ENCODE measurements at places on chromosomes 11 and 22.

DNA sequence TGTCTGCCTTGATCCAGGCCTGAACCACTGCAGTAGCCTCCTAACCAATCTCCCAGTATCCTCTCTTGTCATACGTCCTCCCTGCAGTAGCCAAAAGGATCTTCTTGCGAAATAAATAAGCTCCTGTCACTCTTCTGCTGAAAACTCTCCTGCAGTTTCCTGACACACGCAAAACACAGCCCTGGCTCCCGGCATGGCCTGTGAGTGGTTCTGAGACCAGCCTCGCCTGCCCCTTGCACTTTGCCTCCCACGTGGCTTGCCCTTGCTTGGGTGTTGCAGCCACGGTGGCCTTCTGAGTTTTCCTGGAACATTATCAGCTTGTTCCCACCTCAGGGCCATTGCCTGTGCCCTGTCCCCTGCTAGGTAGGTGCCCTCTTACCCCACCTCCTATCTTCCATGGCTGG is 7.2 kb downstream of the ZC3H7B start:
- no peak for DNase-seq

GRCh38 chr22:16954060-16954403 is 54.0 kb downstream of the GAB4 start:
- DNase-seq = no peak

GRCh38 chr22:50035131-50035881 is 22.7 kb upstream of the IL17REL start:
- no peak for DNase-seq

DNA sequence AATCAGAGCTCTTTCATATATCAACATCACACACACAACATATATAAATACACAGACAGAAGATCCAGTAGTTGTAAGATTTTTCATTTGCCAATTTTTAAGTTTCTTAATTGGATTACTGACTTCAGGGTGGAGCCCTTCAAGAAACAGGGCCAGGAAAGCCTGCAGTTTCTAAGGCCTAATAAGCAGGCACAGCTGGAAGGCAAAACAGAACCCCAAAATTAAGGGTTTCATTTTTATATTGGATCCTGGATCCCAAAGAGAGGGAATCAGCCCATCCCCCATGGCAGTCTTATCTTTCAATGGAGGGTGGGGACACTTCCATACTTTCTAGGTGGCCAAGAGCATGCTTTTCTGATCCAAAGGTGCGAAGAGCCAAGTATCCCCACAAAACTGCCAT is 4.7 kb upstream of the C1QTNF6 start:
- DNase-seq = no peak

DNA sequence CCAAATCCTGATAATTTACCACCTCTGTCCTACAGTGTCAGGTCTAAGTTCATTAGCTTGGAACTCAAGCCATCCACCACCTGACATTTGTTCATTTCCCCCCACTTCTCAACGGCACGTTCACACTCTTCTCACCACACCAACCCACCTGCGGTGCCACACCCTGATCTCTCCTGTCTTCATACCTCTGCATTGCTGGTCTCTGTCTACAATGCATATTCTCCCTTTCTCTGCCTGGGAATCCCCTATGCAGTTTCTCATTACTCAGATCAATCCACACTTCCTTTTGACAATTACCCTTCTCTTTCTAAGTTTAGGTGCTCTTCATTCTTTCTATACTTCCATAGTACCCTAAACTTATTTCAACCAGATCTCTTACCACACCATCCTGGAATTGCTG is 20.4 kb upstream of the EMSY start:
- DNase-seq = no peak

- no peak for DNase-seq
Measured at GRCh38 chr11:93487032-93487483, 56.1 kb downstream of the SMCO4 start.

GRCh38 chr22:46476547-46476941 is 60.9 kb downstream of the CELSR1 start:
- DNase-seq = no peak

DNA sequence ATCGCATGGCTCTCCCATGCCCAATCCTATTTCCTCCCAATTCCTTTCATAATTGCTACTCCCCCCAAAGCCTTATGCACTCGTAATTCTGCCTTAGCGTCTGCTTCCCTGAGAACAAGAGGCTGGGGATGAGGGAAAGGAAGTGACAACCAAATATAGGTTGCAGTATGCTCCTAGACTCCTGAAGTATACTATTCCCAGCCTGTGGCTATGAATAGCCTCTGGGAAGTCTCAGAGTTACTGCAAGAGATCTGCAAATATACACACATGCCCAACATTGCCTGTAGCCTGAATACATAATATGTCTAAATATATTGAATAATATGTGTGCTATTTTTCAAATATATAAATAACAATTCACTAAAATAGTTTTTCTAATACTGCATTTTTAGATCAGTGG is 96.1 kb upstream of the CD44 start:
- DNase-seq = no peak

DNA sequence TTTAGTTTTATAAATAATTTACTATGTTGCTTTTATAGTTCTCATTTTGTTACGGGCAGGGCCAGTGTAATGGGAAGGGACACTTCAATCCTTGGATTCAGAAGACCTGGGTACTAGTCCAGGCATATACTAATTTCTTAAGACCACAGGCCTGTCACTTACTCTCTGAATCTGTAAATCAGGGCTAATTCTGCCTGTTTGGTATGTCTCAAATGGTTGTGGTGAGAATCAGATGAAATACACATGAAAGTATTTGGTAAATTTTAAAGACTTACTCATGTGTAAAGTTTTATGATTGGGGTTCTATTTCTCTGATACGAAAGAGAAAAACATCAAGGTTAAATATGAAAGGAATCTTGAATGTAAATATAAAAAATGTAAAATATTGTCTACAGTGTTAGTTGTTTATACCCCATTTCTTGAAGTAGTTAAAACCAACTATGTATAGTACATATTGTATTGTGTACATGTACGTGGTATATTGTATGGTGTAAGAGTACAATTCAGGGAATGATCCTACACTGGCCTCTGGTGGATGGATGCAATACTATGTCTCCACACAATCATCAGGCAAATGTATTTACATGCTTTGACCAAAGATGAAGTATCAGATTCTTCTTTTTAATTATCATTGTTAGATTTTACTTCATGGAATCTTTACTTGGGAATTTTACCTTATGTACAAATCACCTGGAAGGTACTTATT is 24.5 kb upstream of the RAG2 start:
- DNase-seq = no peak

DNA sequence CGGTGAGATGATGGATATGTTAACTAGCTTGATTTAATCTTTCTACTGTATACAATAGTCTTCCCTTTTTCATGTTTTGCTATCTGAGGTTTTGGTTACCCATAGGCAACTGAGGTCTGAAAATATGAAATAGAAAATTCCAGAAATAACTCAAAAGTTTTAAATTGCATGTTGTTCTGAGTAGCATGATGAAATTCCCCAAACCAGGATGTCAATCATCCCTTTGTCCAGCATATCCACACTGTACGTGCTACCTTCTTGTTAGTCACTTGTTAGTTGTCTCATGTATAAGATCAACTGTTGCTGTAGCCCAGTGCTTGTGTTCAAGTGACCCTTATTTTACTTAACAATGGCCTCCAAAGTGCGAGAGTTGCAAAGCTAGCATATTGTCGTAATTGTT is 21.2 kb upstream of the OR10W1 start:
- no peak for DNase-seq

DNA sequence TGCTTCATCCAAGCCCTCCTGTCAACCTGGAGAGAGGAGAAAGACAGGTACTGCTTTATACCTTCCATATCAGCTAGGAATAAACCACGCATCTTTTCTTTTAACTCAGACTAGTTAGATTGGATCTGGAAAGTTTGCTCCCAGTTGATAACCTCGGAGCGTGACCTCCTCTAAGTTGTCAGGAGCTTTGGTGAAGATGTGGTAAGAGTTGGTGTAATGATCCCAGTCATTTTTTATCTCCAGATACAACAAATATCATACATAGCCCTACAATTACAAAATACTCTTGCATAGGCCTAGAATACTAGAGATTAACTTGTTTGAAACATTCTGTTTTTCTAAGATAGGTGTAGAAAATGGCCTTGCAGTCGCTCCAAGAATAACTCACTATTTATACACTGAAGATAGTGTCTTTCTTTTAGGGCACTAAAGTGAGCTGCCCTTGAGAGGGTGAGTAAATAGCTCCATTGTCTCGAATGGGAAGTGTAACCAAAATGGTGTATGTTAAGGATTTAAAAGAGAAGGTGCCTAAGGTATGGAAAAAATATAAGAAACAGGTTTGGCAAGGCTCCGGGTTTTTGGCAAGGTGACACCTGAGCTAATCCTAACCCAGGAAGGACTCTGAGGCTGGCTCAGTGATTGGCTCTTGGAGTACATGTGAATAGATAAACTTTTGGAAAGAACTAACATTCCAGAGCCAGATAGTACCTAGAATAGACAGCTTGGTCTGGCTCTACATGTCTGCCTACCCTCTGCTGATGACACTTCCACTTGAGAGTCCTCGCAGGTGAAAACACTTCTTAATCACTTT is 59.4 kb downstream of the GLYATL1 start:
- DNase-seq = no peak

DNA sequence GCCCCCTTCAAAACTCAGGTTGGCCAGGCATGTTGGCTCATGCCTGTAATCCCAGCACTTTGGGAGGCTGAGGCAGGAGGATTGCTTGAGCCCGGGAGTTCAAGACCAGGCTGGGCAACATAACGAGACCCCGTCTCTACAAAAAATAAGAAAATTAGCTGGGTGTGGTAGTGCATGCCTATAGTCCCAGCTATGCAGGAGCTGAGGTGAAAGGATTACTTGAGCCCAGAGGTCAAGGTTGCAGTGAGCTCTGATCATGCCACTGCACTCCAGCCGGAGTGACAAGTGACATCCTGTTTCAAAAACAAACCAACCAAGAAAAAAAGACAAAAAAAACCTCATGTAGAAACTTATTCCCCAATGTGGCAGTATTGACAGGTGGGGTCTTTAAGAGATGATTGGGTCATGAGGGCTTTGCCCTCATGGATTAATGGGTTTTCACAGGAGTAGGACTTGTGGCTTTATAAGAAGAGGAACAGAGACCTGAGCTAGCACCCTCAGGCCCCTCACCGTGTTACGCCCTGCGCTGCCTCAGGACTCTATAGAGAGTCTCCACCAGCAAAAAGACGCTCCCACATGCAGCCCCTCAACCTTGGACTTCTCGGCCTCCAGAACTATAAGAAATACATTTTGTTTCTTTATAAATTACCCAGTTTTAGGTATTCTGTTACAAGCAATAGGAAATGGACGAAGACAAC is 22.3 kb downstream of the LAYN start:
- DNase-seq = no peak

DNA sequence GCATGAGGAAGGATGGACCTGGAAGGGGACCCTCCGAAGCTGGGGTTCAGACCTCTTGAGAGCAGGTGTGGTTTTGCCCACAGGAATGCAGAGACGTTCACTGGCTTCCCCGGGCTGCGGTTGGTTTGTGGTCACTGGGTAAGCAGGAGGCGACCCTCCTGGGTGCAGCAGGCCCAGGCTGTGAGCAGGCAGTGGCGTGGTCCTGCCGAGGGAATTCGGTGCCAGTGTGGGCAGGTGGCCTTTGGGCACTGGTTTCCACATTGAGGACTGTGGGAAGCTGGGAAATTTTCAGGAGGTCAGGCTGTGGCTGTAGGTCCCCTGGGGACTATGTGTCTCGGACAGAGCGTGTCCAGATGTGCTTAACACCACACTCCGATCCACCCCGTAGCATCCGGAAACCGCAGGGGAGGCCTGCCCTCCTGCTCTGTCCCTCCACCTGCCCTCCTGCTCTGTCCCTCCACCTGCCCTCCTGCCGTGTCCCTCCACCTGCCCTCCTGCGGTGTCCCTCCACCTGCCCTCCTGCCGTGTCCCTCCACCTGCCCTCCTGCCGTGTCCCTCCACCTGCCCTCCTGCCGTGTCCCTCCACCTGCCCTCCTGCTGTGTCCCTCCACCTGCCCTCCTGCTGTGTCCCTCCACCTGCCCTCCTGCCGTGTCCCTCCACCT is 27.5 kb downstream of the TPCN2 start:
- DNase-seq = no peak

DNA sequence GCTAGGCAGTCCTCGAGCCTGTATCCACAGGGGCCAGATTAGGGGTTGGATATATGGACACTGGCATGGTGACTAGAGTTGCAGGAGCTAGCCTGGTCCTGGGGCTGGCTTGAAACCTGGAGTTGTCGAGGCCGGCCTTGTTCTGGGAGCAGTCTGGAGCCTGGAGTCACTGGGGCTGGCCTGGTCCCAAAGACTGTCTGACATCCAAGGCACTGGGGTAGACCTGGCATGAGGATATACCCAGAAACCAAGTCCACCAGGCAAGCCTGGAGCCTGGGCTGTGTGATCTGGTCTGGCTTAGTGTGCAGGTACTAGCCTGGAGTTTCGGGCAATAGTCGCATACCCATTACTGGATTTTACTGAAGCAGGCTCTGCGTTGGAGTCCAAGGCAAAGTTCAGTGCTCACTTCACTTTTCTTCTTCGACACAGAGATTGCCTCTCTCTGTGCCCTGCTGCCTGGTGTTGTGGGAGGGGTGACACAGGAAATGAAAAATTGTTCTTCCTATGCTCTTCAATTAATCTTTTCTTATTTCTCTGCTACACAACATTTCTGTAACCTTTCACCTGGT is 4.3 kb upstream of the GLYATL1 start:
- DNase-seq = no peak

GRCh38 chr11:41779401-41779960 is 320.0 kb upstream of the LRRC4C start:
- no peak for DNase-seq

DNA sequence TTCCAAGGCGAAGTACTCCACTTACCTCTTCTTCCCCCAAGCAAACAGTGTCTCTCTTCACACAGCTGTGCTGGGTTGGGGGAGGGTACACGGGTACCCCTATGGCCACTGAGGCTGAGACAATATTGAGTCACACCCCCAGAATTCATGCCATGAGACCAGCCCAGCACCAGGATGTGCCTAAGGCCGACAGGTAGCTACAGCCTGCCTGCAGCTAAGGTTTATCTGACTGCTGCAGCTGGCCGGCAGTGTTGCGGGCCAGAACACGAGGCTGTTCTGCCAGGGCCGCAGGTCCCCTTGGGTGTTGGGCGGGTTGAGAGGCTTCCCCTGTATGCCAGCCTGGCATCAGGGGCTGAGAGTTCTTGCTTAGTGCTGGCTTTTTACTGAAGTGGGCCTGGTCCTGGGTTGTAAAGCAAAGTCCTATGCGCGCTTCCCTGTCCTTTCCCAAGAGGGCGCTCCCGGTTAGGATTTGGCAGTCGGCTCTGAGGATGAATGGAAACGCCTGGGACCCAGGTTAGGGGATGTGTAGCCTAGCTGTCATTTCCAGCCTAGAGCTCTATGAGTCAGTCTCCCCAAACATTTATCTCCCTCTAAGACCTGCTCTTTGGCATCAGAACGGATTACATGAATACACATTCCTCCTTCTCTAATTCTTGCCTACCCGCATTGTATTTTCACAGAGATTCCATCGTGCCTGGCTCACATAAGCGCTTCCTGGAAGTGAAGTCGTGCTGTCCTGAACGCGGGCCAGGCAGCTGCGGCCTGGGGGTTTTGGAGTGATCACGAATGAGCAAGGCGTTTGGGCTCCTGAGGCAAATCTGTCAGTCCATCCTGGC is 7.1 kb downstream of the USP18 start:
- peak; percentile 23 for DNase-seq

- DNase-seq = peak; percentile 7
Measured at GRCh38 chr22:19871845-19872778, 17.4 kb upstream of the GNB1L start.

- no peak for DNase-seq
Measured at GRCh38 chr22:36333644-36334043, 54.1 kb downstream of the MYH9 start.

All from T-helper 17 cell (primary cell).